A549 treated with Mapracorat at 1 μM for 4 hours (cell line): ENCODE measurements at places on chromosomes 6 and 20. TPM values are rescaled to one million over a fixed set of nuclear protein-coding genes. Genes with fewer than 3 reads are reported as not detected.

RAET1L gene
- 0.26 to 0.55 TPM (median 0.41 TPM) in 5 replicates for total RNA-seq

ID4 gene
- total RNA-seq, result 0.71 to 1.3 TPM (median 0.85 TPM) in 5 replicates

BTBD3 gene
- total RNA-seq, result 14.0 to 20.3 TPM (median 18.3 TPM) in 5 replicates

PNRC1 gene
- 24.8 to 36.3 TPM (median 34.0 TPM) in 5 replicates for total RNA-seq

TFEB gene
- 6.6 to 9.0 TPM (median 8.3 TPM) in 5 replicates for total RNA-seq

SOX4 gene
- 8.1 to 11.1 TPM (median 9.8 TPM) in 5 replicates for total RNA-seq

CTAGE9 gene
- total RNA-seq, result not detected in 5 replicates

FHL5 gene
- not detected in 5 replicates for total RNA-seq

TBCC gene
- total RNA-seq, result 14.9 to 17.9 TPM (median 16.3 TPM) in 5 replicates

C4B gene
- 0.69 to 1.5 TPM (median 1.3 TPM) in 5 replicates for total RNA-seq

OPRM1 gene
- total RNA-seq, result not detected in 5 replicates

GRM1 gene
- 0.01 to 0.02 TPM in 2 of 5 replicates, not detected in the others for total RNA-seq

SNRPB gene
- 887 to 1,036 TPM (median 1,008 TPM) in 5 replicates for total RNA-seq

ZC2HC1B gene
- total RNA-seq, result not detected in 5 replicates
